Right ventricle myocardium superior (tissue), 1 donor: ENCODE measurements at places on chromosomes 12 and 14. TPM values are rescaled to one million over a fixed set of nuclear protein-coding genes. Genes with fewer than 3 reads are reported as not detected.

- DNase-seq, result no peak
Observed at GRCh38 chr12:14937689-14938088, 648 bp downstream of the ERP27 start.

DNA sequence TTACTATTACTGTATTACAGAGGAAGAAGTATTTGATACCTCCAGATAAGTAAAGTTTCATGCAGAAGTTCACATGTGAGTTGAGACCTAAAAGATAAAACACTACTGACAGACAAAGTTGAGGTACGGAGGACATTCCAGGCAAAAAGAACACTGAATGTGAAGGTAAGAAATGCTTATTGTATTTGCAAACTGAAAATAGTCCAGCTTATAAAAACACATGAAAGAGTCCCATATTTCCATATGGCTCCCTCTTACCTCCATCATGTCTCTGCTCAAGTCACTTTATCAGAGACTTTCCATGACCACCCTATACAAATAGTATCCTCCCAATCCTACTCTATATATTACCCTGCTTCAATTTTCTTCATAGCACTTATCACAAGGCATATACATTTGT is 35.8 kb downstream of the SENP1 start:
- DNase-seq, result no peak

DNA sequence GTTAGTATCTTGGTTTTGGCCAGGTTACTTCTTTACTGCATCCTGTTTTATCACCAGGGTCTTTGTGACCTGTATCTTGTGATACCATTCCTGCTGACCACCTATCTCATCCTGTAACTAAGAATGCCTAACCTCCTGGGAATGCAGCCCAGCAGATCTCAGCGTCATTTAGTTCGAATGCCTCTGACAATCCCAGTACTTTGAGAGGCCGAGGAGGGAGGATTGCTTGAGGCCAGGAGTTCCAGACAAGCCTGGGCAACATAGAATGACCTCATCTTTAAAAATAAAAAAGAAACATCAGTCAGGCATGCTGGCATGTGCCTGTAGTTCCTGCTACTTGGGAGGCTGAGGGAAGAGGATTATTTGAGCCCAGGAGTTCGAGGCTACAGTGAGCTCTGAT is 206.5 kb downstream of the SUDS3 start:
- DNase-seq, result no peak

GRCh38 chr12:86597431-86597830 is 341.2 kb upstream of the MGAT4C start:
- DNase-seq, result no peak

GRCh38 chr12:123807670-123808069 is 45.6 kb downstream of the DNAH10 start:
- DNase-seq, result no peak

DNA sequence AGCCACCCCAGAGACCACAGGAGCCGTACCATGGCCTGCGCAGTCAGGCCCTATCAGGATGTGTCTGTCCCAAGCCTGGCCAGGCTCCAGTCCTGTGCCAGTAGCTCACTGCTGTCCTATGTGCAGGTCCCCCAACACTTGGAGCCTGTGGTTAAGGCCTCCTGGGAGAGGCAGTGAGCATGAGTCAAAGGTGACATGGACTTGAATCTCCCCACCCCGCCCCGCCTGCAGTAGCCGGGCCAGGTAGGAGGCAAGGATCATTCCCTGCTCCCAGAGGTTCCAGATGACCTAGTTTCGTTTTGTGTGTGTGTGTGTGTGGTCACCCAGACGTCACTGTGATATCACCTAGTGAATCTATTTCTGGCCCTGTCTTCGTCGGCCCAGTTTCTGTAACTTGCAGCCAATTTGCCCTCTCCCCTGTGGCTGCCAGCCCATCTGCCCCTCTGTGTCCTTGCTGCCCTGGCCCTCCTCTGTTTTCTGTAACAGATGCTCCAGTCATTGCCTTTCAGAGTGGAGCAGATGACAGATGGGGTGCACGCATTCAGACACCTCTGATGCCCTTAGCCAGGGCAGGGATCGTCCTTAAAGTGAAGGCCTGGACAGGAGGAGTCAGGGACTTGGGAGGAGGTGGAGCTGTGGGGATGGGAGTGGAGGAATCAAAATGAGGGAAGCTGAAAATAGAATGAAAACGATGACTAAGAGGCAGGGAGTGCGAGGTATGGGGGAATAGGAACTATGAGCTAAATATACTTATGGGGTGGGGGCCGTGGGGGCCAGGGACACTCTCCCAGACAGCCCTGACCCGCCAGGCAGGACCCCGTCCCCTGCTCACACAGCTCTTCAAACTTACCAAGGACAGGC is 37.4 kb downstream of the SLC6A12 start:
- DNase-seq, result no peak

DNA sequence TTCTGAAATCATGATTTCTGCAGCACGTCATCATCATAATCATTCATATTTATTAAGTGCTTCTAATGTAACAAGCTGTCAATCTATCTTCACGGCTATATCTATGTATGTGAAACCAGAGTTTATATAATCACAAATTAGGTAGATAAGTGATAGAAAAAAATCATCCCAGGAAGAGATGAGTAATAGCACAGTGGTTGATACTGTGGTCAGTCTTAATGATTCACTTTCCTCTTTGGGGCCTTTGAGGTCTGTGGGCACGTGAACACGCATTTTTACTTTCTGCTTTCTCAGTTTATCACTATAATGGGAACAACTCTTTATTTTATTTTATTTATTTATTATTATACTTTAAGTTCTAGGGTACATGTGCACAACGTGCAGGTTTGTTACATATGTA is 265.9 kb upstream of the NOVA1 start:
- no peak for DNase-seq

DNA sequence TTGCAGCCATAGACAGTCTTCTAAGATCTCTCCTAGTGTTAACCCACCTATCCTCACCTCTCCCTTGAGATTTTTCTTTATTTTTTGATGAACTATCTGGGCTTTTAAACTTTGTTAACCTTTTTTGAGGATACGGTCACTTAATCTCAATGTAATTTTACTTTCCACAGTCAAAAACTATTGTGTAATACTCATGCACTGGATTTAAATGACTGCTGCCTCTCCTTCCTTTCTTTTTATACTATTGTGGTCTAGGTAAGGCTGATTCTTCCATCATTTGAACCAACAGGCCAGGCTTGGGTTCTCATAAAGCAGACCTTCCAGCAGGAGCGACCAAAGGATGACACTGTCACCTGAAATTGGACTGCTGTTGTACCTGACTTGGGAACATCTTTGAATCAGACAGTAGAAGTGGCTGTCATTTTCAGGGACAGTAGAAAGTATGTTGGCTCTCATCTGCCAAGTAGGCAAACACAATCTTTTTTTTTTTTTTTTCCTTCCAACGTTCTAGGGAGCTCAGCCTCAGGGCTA is 689 bp upstream of the PDE3A start:
- DNase-seq, result no peak

DNA sequence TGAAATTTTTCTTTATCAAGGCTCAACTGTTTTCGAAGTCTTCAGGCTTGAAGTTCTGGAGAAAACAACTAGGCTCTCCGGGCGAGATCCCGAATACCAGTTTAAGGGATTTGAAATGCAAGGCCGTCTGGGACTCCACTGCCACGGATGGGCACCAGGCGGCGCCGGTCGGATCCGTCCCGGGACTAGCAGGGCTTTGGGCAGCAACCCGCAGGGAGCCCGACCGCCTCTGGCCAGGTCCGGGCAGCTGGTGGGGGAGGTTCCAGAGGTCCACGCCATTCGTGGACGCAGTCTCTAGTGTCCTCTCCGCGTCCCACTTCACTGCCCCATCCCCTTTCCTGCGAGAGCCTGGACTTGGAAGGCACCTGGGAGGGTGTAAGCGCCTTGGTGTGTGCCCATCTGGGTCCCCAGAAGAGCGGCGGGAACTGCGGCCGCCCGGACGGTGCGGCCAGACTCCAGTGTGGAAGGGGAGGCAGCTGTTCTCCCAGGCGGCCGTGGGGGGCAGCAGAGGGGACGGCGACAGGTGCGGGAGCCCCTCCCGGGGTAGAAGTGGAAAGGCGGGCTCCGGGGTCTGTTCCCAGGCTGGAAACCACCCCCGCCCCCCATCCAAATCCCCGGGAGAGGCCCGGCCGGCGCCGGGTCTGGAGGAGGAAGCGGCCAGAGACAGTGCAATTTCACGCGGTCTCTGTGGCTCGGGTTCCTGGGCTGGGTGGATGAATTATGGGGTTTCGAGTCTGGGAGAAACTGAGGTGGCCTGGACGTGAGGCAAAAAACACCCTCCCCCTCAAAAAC is 838 bp upstream of the ERBB3 start:
- peak; percentile 91 for DNase-seq

DNA sequence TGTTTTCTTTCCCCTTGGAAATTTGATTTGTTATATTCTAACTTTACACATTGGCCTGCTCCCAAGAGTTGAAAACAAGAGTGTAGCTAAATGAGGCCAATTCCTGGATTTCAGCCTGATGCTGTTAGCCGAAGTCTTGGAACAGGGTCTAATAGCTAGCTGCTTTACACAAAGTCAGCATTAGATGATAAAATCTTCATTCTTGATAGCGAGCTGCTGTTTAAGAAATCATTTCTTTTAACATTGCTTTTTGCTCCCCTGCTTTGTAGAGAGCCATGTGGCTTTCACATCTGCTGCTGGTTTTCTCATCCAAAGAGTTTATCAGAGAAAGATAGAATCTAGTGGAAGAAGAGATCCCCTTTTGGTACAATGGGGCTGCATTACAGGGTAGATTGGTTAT is 22.3 kb downstream of the FBXW8 start:
- DNase-seq, result no peak

DNA sequence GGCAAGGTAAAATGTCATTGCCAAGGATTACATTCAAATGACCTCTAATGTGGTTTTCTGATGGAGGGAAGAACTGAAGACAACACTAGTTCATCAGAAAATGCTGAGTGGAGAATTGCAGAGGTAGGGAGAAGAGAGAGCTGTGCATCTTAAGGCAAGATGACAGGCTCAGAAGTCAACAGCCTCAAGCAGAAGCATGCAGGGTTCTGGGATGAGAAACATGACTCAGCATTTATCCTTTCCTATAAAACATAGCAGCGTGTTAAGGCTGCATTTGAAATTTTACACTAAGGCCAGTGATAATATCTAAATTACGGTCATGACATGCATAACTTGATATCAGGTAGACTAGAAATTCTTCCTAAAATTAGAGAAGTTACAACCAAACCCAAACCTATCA is 53.7 kb upstream of the DYRK2 start:
- no peak for DNase-seq

- peak; percentile 82 for DNase-seq
Observed at GRCh38 chr12:53221203-53222080, 10.6 kb downstream of the RARG start.

DNA sequence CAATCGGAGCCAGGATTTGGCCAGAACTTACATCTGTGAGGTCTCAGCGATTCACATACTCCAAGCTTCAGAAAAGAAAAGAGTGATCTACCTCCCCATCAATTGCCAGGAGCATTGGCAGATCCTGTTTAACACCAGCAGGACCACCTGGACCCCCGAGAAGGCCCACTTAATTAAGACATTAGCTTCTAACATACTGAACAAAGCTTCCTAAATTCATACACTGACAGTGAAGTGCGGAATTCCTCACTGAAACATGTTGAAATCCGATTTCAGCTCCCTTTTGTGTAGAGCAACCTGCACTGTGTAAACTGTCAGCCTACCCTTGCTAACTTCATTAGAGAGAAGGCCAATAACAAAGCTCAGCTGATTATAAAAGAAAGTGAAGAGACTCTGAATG is 274.0 kb downstream of the NOVA1 start:
- DNase-seq, result no peak

DNA sequence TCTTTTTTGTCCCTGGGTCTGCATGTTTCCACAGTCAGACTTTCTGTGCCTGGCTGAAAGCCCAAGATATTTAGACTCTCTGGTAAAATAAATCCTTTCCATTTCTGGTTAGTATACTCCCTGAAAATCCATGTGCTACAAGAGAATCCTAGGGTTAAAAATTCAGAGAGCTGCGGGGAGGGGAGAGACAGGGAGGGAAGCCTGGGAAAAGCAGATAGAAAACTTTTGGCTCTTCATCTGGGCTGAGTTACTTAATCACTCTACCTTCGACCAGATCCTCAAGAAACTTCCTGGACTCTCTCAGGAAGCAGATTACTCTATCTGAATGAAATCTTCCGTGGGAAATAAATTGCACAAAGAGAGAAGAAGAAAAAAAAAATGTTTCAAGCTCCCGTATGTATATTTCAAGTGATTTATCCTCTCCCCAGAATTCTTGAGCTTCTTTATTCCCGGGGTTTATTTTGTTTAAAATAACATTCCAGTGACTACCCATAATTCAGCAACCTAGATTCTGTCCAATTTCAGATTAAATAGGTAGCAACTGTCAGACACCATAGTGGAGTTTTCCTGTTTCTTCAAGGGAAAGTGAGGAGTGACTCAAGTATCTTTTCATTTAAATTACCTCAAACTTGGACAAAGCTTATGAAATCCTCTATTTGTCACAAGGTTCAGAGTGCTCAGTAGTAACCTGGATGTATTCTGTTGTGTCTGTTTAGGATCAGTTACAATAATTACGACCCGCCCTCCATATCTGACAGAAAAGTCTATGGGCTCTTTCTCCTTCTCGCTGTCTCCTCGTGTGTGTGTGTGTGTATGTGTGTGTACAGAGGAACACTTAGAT is 163.7 kb downstream of the MYRFL start:
- DNase-seq, result no peak

GRCh38 chr12:130438243-130438620 is 100.5 kb downstream of the PIWIL1 start:
- DNase-seq, result peak; percentile 11

GRCh38 chr14:96799489-96800054 is 2.4 kb downstream of the VRK1 start:
- DNase-seq, result no peak

The FAIM2 gene
- total RNA-seq, result 10.6 TPM

The PTCSC3 gene
- total RNA-seq, result not detected

The CACNA1C gene
- 151 TPM for total RNA-seq

The SPTB gene
- 70.8 TPM for total RNA-seq

The GLT8D2 gene
- 6.1 TPM for total RNA-seq

The TNFRSF1A gene
- total RNA-seq, result 47.9 TPM

The OR4E2 gene
- not detected for total RNA-seq

The PTGDR gene
- total RNA-seq, result 0.89 TPM

The PLEKHG3 gene
- total RNA-seq, result 16.6 TPM

The KRT82 gene
- total RNA-seq, result not detected

The GDF3 gene
- total RNA-seq, result not detected

The BBOF1 gene
- 2.3 TPM for total RNA-seq

The HSP90B1 gene
- total RNA-seq, result 353 TPM
